Fibroblast of lung (primary cell): ENCODE measurements at places on chromosomes 3 and 15. TPM values are rescaled to one million over a fixed set of nuclear protein-coding genes. Genes with fewer than 3 reads are reported as not detected.

Gene CCDC9B
- 14.4 and 38.0 TPM in 2 replicates for total RNA-seq

Gene CRELD1
- total RNA-seq, result 15.7 and 50.2 TPM in 2 replicates

Gene LRTM1
- not detected in 2 replicates for total RNA-seq

Gene CISH
- total RNA-seq, result 0.99 and 1.0 TPM in 2 replicates

Gene C15orf62
- total RNA-seq, result under 0.01 and 0.17 TPM in 2 replicates

Gene GOLGA8S
- under 0.01 TPM in 1 of 2 replicates, not detected in the other for total RNA-seq

Gene IRAK2
- total RNA-seq, result 4.4 and 6.6 TPM in 2 replicates

Gene ASB14
- total RNA-seq, result not detected in 2 replicates

Gene DUOXA2
- not detected in 2 replicates for total RNA-seq
